Activated CD4-positive, alpha-beta T cell treated with anti-CD3 and anti-CD28 coated beads for 4 hours (primary cell): ENCODE measurements at places on chromosomes 16 and 17.

- no peak for DNase-seq
Observed at GRCh38 chr17:35915153-35915964, 15.2 kb downstream of the RDM1 start.

DNA sequence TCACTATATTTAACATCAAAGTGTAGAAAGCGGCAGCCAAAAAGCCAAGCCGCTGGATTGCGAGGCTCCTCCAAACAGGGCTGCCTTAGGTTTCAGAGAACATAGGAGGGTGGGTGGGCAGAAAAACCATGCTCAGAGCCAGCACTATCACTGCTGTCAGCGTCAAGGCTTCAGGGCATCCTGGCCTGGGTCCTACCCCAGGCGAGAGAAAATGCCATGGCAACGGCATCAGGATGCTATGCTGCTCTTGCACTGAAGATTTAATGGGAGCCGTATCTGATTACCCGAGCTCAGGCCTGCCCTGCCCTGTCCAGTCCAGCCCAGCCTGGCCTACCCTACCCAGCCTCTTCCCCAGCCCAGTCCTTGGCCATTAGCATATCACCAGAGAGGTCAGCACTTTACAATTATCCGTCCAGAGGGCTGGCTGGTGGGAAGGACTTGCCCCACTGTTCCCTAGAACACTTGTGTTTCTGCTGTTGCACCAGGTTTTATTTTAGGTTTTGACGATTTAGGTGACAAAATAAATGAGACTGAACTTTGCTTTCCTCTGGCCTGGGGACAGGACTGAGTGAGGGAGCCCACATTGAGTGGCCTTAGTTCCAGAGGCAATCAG, 61.1 kb downstream of the TOM1L2 start:
- no peak for DNase-seq

DNA sequence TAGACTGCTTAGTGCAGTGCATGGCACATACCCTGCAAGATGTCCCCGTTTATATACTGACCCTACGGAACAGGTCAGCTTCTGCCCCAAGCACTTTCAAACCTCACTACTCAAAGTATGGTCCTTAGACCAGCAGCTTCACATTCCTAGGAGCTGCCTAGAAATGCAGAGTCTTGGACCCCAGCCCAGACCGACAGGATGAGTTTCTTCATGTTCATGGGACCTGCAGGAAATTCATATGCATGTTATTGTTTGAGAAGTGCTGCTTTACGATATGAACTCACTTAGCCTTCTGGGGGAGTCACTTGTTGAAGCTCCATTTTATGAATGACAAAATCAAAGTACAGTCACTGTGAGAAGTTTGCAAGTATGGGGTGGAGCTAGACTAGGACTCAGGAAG, 82.6 kb downstream of the DYNLRB2 start:
- no peak for DNase-seq

- DNase-seq = no peak
Observed at GRCh38 chr16:83356986-83357385, 450.8 kb upstream of the HSBP1 start.

GRCh38 chr17:55237268-55237667, 27.5 kb upstream of the HLF start:
- no peak for DNase-seq

- no peak for DNase-seq
Observed at GRCh38 chr17:30379903-30380381, 1.2 kb downstream of the CPD start.

- DNase-seq = no peak
Observed at GRCh38 chr17:29158488-29159275, 21.5 kb downstream of the MYO18A start.

GRCh38 chr16:3971706-3972105, 91.2 kb upstream of the CREBBP start:
- DNase-seq = no peak

- DNase-seq = no peak
Observed at GRCh38 chr17:58997756-58998553, 108.7 kb downstream of the TRIM37 start.

- DNase-seq = no peak
Observed at GRCh38 chr17:21020622-21021021, 22.2 kb downstream of the USP22 start.

GRCh38 chr17:52212851-52213250, 54.3 kb upstream of the CA10 start:
- no peak for DNase-seq

GRCh38 chr17:48869821-48870318, 22.7 kb upstream of the ATP5MC1 start:
- no peak for DNase-seq

DNA sequence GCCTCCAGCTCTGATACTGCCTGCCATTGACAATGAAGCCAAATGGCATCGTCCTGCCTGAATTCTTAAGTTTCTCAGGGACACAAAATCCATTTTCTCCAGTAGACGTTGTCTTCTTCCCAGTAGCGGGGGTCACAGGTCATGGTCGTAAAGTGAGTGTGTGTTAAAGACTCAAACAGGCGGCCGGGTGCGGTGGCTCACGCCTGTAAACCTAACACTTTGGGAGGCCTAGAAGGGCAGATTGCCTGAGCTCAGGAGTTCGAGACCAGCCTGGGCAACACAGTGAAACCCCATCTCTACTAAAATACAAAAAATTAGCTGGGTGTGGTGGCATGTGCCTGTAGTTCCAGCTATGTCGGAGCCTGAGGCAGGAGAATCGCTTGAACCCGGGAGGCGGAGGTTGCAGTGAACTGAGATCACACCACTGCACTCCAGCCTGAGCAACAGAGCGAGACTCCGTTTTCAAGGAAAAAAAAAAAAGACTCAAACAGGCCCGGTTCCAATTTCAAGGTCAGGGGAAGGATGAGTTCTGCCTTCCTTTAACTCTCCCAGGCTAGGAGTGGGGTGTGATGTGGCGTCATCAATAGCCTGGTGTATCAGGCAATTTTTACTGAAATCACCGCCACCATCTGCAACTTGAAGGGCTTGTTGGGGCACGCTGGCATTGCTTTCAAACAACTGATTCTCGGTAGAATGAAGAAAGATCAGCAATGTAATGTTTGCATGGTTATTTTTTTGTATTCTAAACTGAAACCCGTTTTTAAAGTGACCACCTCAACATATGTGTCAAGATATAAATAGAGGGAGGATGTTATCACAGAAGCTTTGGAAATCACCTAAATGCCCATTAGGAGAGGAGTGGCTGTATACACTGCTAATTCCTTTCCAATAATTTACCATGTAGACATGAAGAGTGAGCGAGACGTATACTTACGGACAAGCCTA, 91.0 kb downstream of the WSCD1 start:
- DNase-seq = no peak

- no peak for DNase-seq
Observed at GRCh38 chr17:77189148-77189547, 48.4 kb downstream of the SEC14L1 start.

DNA sequence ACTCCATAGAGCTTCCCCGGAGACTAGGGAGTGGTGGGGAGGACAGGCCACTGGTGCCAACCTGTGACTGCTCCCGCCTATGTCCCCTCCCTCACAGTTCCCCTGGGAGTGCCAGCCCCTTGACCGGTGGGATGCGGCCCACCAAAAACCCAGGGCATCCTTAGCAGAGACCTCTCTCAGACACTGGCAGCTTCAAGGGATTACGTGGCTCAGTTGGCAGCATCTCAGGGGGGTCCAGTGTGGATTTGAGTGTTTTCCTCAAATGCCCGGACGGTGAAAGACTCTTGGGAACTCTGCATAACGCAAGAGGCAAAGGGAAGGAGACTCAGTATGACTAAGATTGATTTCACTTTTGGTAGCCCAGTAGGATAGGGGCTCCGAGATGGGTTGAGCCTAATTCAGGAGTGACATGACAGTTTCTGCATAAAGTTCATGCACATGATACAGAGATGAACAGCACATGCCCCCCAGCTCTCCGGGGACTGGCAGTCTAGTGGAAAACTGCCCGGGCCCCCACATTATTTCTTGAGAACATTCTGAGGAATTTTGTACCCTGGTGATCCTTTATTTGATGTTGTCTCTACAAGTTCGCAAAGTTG, 50.4 kb downstream of the TRARG1 start:
- DNase-seq = no peak

DNA sequence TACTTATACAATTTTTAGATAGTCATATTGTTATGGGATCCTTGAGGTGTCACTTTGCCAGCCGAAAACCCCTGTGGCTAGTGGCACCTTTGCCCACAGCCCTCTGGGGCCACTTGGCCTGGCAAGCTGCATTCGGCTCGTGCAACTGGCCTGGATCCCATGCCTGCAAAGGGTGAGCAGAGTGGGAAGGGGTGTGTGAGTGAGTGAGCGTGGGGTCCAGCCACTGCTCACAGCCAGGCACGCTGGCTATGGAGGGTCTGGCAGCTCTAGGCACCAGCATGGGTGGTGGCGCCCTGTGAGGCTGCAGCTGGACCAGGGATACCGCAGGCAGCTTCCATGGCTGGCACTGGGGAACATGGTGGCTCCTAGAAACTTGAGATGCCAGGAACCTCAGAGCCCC, 49.0 kb downstream of the ESRP2 start:
- no peak for DNase-seq

DNA sequence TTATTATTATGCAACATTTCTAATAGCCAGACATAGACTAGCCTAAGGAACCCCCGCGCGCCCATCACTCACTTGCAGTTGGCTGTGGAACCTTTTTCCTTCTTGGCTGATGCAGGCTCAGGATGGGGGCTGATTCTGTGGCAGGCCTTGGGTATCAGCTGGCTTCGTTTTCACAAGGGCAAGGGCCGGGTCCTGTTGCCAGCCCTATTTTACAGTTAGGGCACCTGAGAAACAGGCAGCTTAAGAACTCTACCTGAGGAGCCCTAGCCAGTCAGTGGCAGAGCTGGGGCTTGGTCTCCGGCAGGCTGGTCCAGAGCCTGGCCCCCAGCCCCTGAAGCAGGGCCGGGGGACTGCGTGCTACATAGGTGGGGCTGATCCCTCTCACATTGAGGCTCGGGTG, 28.7 kb downstream of the ADGRG5 start:
- no peak for DNase-seq

GRCh38 chr16:70254965-70255286, 3.2 kb upstream of the EXOSC6 start:
- DNase-seq = no peak

DNA sequence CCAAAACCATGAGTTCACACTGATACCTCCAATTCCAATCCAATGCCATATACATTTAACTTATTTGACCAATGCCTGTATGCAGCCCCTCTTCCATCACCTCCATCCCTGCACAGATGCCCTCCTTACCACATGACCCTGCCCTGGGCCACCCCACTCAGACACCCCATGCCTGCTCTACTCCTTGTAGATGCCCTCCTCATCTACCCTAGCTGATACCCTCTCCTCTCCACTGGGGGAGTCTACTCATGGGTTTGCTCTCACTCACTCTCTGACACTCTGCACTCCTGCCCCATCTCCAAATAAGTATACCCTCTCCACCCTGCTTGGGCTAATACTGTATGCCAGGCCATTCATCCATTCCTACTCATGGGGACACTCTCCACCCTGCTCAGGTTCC, 16.0 kb upstream of the CMTM4 start:
- no peak for DNase-seq

DNA sequence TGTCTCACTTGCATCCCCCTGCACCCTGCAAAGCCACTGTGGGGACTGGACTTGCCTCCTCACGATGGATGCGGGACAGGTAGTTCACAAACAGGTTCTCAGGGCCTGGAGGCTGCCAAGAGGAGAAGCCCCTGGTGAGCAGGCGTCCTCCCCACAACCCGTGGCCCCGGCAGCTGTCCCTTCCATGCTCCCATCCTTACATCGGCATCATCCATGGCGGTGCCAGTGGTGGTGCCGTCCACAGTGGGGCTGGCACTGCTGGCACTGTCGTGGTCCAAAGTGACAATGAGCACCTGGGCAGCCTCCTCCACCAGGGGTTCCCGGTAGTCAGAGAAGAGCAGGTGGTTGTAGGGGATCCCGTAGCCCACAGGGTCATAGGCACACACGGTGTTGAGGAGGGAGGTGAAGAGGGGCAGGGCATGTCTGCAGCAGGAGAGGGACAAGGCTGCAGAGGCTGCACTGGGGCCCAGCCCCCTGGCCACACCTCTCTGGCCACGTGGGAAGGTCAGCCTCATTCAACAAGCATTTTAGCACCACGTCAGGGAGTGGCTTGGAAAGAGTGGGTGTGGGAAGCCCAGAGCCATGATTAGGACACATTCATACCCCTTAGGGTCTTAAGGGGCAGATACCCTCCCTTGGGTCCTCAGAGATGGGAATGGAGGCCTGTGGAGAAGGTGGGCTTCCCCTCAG, 12.6 kb downstream of the HID1 start:
- DNase-seq = no peak

DNA sequence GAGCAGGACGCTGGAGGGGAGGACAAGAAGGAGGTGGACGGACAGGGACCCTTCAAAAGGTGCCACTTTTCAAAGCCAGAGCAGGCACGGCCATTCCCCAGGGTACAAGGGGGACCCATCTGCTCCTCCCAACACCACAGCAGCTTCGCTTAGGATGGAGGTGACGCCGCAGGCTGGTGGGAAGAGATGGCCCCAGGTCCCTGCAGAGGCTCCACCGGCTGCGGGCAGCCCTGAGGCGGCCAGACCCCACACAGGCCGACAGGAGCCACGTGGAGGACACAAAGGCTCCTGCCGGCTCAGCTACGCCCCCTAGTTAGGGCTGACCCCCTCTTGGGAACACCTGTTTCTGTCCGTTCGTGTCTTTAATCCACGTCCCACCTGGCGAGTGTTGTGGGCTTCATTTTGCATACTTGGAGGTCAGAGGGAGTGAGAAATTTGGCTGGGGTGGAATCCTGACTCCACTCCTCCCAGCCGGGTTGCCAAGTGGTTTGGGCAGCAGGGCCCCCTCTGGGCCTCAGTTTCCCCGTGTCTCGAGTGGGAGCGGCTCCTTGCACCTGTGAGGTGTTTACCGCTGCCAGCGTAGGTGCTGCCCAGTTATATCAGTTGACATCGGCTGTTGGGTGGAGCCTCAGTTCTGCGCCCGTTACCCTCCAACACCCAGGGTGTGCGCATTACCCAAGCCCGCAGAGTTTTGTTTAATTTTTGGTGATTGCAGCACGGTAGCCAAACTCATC, 5.8 kb upstream of the FN3KRP start:
- DNase-seq = no peak

DNA sequence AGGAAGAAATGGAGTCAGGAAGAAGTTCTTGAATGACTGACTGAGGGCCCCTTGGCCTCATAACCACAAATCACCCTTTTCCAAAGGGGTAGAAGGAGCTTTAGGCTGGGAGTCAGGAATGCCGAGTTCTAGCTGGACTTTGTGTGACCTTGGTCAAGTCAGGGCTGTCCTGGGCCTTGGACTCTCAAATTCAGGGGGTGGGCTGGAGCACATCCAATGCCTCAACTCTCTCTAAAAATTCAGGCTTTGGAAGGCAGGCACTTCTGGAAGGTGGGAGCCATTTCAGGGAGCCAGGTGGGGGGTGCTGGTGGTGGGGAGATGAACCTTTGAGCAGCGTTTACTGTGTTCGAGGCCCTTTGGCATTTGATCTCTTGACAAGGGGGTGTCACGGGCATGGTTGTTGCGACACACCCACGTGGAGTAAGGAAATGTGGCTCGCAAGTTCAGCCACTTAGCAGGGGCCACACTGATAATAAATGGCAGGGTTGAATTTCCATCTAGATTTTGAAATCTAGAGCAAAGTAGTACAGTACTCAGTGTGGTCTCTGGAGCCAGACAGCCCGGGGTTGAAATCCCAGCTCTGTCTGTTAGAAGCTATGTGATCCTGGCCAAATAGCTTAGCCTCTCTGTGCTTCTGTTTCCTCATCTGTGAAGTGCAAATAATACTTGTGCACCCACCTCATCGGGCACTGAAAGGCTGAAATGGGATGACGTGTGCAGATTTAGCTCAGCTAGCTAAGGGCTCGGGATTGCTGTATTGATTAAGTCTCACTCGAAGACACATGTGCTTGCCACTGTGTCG, 47.1 kb upstream of the CIBAR2 start:
- no peak for DNase-seq

- no peak for DNase-seq
Observed at GRCh38 chr17:83076938-83077337, 2.5 kb upstream of the METRNL start.

GRCh38 chr17:37530420-37530819, 40.7 kb downstream of the DUSP14 start:
- DNase-seq = no peak
